Colonic mucosa (tissue), 4 donors: ENCODE measurements at places on chromosomes 6 and 20.

GRCh38 chr6:169640983-169641382 lies 60.8 kb downstream of the WDR27 start:
- no peaks in the 10 kb centered on the region for H3K4me1 ChIP-seq
- no peak overlapping the region for H3K4me3 ChIP-seq
- no peak for DNase-seq
- no peaks in the 10 kb centered on the region for H3K27me3 ChIP-seq

DNA sequence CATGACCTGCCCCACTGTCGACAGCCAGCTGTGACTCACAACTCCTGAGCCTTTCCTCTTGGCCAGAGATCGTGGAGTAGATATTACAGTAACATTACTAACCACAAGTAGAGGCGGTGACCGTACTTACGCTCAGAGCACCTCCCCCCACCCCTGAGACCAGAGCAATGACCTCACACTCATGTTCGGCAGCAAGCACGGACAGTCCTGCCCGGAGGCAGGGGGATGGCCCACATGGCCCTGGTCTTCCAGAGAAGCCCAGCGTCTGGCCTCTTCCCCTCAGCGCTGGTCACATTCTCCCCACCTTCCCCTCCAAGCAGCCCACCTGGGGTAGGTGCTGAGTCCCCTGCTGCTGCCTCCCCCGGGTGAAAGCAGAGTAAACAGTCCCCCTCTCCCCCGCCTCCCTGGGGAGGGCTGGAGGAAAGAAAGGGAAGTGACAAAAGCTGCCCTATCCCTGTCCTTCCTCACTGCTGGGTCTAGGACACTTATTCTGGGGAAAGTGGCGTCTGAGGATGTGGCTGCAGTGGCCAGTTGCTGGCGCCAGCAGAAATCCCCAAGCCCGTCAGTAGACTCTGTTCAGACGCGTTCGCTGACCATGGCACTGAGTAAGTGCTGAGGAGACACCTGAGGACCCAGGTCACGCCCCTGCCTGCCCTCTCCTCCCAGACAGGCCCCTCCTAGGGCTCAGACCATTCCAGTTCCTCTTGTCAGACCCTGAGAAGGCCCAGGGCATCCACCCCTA lies 68.5 kb downstream of the MRPL14 start:
- H3K36me3 ChIP-seq = no peaks in the 10 kb centered on the region
- DNase-seq = peak; percentile 63
- no peaks in the 10 kb centered on the region for H3K4me1 ChIP-seq
- peak overlapping the region; percentile 73 for H3K27ac ChIP-seq

GRCh38 chr6:130326496-130326895 lies 39.3 kb upstream of the TMEM200A start:
- H3K4me3 ChIP-seq = no peak overlapping the region
- H3K27ac ChIP-seq = no peak overlapping the region
- DNase-seq = no peak
- no peaks in the 10 kb centered on the region for H3K4me1 ChIP-seq

DNA sequence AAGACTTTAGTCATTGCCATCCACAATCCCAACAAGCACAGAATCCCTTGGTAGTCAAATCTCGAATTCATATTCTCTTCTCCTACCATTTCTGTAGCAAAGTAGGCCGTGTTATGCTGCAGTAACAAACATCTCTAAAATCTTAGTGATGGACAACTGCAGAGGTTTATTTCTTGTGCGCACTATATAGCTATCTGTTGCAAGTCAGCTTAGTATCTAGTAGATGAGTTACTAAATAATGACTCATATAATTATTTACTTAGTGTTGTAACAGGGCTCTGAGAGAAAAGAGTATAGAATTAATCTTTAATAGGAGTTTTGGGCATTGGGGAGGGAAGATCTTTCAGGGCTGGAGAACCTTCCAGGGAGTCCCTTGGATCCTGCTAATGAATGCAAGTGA lies 73.3 kb downstream of the CAP2 start:
- no peaks in the 10 kb centered on the region for H3K4me1 ChIP-seq
- no peak for DNase-seq
- H3K4me3 ChIP-seq = no peak overlapping the region
- H3K27ac ChIP-seq = no peak overlapping the region
- H3K27me3 ChIP-seq = no peaks in the 10 kb centered on the region

- no peak overlapping the region for H3K27ac ChIP-seq
- H3K27me3 ChIP-seq = no peaks in the 10 kb centered on the region
- H3K4me1 ChIP-seq = no peaks in the 10 kb centered on the region
- no peaks in the 10 kb centered on the region for H3K36me3 ChIP-seq
- no peak overlapping the region for H3K4me3 ChIP-seq
Measured at GRCh38 chr6:130577178-130577919, 211.5 kb downstream of the TMEM200A start.

DNA sequence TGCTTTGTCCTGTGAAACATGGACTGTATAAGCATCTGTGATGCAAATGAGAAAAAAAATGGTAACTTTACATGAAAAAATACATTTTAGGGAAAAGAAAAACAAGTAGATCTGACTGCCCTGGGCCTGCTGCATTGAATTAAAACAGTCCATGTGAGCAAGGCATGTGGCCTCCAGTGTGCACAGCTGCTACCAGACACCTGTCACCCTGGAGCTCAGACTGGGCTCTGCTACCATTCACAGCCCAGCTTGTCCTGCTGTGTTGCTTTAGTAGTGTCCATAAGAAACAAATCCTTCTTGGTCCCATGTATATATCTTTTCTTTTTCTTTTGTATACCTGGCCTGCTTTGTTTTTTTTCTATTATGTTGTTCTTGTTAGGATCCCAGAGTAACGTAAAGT lies 315.9 kb downstream of the NKAIN2 start:
- H3K36me3 ChIP-seq = no peaks in the 10 kb centered on the region
- no peak overlapping the region for H3K4me3 ChIP-seq
- H3K27ac ChIP-seq = no peak overlapping the region
- no peaks in the 10 kb centered on the region for H3K4me1 ChIP-seq
- no peaks in the 10 kb centered on the region for H3K27me3 ChIP-seq

DNA sequence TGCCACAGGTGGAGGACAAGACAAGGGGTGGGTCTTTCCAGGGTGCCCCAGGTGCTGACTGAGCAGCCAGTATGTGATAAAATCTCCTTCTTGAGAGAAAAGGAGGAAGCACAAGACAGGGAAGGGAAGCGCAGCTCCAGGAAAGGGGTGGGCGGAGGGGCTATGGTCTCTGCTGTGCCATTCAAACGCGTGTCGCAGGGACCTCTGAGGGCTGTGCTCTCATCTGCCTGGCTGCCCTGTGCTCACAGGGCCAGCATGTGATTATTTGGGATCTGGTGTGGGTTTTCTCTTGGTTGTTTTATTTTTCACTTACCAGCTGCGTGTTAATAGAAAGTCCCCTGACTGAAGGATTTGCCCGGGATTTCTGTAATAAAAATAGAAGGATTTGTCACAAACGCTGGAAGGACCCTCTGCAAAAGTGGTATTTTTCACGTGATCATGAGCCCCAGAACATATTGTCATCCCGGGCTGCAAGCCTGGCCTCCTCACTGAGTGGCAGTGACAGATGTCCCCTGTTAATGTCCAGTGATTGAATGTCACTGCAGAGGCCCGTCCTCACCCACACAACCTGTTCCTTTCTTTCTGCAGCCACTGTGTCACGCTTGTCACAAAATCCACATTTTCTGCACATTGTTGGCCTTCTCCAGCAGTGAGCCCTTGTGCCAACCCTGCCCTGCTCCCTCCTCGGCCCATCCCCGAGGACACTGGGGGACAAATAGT lies 35.0 kb upstream of the VSX1 start:
- H3K4me1 ChIP-seq = no peaks in the 10 kb centered on the region
- no peak overlapping the region for H3K4me3 ChIP-seq
- H3K36me3 ChIP-seq = no peaks in the 10 kb centered on the region
- no peaks in the 10 kb centered on the region for H3K27me3 ChIP-seq
- DNase-seq = no peak
- no peak overlapping the region for H3K27ac ChIP-seq
